Left ventricle myocardium inferior (tissue), 1 donor: ENCODE measurements at places on chromosomes 1 and 21.

DNA sequence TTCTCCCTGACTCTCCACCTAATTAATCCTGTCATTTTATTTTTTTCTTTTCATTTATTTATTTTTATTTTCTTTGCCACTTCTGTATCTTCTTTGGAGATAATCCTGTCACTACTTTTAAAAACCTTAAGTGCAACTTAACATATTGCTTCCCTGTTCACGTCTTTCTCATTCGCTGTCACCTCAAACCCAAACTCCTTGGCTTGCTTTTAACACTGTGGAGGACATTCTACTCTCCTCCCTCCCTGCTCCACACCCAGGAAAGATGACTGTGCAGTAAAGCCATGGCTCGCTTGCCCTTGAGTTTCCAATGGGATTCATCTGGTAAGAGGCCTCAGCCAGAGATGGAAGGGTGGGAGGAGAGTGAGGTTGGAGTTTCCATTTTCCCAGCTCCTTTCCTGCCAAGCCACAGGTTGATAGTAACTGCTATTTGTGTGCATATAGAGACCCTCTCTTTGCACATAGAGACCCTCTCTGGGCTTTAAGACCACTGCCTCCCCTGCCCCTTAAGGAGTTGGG, 6.4 kb upstream of the BRWD1 start:
- peak overlapping the region; percentile 84 for H3K27ac ChIP-seq
- H3K36me3 ChIP-seq: no peaks in the 10 kb centered on the region
- H3K27me3 ChIP-seq: no peaks in the 10 kb centered on the region
- peaks cover 32% of the 10 kb centered on the region for H3K4me1 ChIP-seq
- no peak for DNase-seq

DNA sequence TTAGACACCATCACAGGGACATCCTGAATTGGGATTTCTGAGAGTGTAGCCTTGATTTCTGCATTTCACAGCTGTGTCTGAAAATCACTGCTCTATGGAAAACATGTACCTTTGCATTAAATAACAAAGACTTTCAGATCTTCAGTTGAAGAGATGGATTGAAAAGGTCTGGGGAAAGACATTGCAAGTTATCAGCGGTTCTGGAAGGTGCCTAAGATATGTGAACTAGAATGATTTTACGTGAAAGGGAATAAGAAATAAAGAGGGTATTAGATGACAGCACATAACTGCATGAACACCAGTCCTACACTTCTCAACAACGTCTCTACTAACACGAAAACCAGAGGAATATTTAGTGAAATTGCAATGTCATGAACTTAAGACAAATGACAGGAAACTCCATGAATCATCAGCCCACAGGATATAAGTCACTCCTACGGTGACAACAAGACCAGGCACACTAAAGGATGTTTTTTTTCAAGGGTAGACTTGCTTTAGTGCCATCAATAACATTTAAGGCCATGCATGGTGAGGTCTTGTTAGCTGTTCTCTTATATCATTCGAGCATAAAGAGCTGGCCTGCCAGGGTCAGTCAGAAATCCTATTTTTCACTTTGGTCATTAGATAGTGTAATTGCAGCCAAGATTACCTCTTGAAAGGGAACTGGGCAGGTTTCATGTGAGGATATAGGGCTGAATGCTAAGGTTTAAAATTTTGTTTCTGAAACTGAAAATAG, 283.1 kb downstream of the GRIK1 start:
- H3K27me3 ChIP-seq: no peaks in the 10 kb centered on the region
- no peak overlapping the region for H3K4me3 ChIP-seq
- H3K4me1 ChIP-seq: no peaks in the 10 kb centered on the region
- no peak for DNase-seq
- H3K27ac ChIP-seq: peak overlapping the region; percentile 18

- H3K4me1 ChIP-seq: peaks cover 24% of the 10 kb centered on the region
- peaks cover 12% of the 10 kb centered on the region for H3K36me3 ChIP-seq
- H3K4me3 ChIP-seq: no peak overlapping the region
Measured at GRCh38 chr21:36203603-36203889, 46.9 kb downstream of the DOP1B start.

- DNase-seq: no peak
- no peaks in the 10 kb centered on the region for H3K4me1 ChIP-seq
- no peak overlapping the region for H3K4me3 ChIP-seq
- H3K27me3 ChIP-seq: peaks cover 85% of the 10 kb centered on the region
- no peak overlapping the region for H3K27ac ChIP-seq
Measured at GRCh38 chr1:54011316-54012007, 6.5 kb downstream of the LDLRAD1 start.

GRCh38 chr1:16387201-16388188, 20.5 kb downstream of the SZRD1 start:
- peak overlapping the region; percentile 39 for H3K4me3 ChIP-seq
- DNase-seq: no peak
- peak overlapping the region; percentile 65 for H3K27ac ChIP-seq
- H3K36me3 ChIP-seq: no peaks in the 10 kb centered on the region

- no peak overlapping the region for H3K4me3 ChIP-seq
- peaks cover 57% of the 10 kb centered on the region for H3K4me1 ChIP-seq
- DNase-seq: no peak
- no peak overlapping the region for H3K27ac ChIP-seq
Measured at GRCh38 chr1:62439652-62440371, 3.0 kb downstream of the USP1 start.

DNA sequence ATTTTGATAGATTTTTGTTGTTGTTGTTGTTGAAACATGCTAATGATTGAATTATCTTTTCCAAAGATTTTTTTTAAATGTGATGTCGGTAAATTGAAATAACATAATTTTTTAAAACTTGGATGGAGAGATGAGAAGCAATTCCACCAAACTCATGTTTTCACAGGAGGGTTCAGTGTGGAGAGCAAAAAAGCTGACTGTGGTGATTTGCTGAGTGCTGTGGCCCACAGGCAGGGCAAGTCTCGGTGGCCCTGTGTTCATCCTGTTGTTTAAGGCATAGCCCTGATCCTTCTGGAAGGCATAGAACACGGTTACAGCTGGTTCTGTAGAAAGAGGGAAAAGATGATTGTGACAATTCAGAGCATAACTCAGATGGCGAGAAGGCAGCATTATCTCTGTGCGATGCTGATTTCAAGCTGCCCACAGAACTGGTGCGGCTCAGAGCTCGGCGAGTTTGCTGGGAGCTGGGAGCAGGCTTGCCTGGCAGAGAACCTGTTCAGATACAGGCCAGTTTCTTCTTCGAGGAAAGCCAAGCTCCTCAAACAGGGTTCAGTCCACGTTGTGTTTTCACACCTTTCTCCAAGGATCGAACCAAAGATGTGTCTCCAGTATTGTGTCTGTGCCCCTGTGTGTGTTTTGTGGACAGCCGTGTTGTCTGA, 127.1 kb downstream of the HUNK start:
- no peak overlapping the region for H3K27ac ChIP-seq
- no peaks in the 10 kb centered on the region for H3K4me1 ChIP-seq
- no peak overlapping the region for H3K4me3 ChIP-seq
- no peak for DNase-seq
- H3K27me3 ChIP-seq: no peaks in the 10 kb centered on the region
- no peaks in the 10 kb centered on the region for H3K36me3 ChIP-seq

DNA sequence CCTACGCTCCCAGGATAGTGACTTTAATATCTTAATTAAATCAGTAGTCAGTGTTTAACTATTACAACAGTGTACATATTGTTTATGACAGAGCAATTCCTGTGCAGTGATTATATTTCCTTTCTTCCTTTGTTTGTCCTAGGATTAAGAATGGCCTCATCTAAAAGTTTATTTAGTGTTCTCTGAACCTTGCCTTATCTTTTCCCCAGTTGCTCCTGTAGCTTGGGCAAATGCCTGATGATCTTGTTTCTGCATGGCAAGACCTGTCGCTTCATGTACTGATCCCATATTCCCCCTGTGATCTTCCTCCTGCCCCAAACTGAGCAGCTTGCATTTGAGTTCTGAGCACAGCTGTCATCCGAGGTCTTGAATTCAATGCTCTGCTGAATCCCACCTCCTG, 69.1 kb upstream of the STUM start:
- no peak overlapping the region for H3K4me3 ChIP-seq
- DNase-seq: no peak
- peaks cover 6% of the 10 kb centered on the region for H3K4me1 ChIP-seq
- no peaks in the 10 kb centered on the region for H3K36me3 ChIP-seq

DNA sequence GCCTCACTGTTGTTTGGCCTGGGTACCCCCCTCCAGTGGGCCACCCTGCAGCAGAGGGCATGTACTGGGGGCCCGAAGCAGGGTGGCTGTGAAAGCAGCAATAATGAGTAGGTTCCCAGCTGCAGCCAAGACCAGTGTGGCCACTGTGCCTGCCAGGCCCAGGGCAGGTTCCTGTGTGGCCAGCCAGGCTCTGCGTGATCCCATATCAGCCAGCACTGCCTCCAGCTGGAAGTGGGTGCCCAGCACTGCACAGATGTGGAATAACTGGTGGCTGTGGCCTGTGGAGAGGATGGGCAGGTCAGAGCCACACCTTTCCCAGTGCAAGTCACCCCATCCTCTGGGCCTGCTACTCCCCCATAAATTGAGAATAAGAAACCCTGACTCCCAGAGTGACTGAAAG, 2.1 kb downstream of the BGLAP start:
- no peak for DNase-seq
- peaks cover 32% of the 10 kb centered on the region for H3K4me1 ChIP-seq

GRCh38 chr1:86119214-86119764, 37.3 kb downstream of the COL24A1 start:
- H3K27ac ChIP-seq: no peak overlapping the region
- H3K4me1 ChIP-seq: no peaks in the 10 kb centered on the region
- no peak overlapping the region for H3K4me3 ChIP-seq
- no peaks in the 10 kb centered on the region for H3K36me3 ChIP-seq
- H3K27me3 ChIP-seq: no peaks in the 10 kb centered on the region

GRCh38 chr1:33098371-33098770, 17.4 kb downstream of the AZIN2 start:
- no peaks in the 10 kb centered on the region for H3K36me3 ChIP-seq
- H3K27ac ChIP-seq: no peak overlapping the region
- no peaks in the 10 kb centered on the region for H3K27me3 ChIP-seq
- H3K4me1 ChIP-seq: peaks cover 15% of the 10 kb centered on the region
- DNase-seq: no peak
- H3K4me3 ChIP-seq: no peak overlapping the region

GRCh38 chr1:181345146-181345545, 138.2 kb upstream of the CACNA1E start:
- H3K27ac ChIP-seq: no peak overlapping the region
- no peak overlapping the region for H3K4me3 ChIP-seq
- peaks cover 54% of the 10 kb centered on the region for H3K27me3 ChIP-seq
- H3K4me1 ChIP-seq: no peaks in the 10 kb centered on the region
- no peaks in the 10 kb centered on the region for H3K36me3 ChIP-seq
- DNase-seq: no peak

- no peaks in the 10 kb centered on the region for H3K27me3 ChIP-seq
- no peak overlapping the region for H3K4me3 ChIP-seq
- H3K4me1 ChIP-seq: no peaks in the 10 kb centered on the region
- DNase-seq: no peak
Measured at GRCh38 chr1:84721152-84721551, 30.9 kb upstream of the SSX2IP start.

DNA sequence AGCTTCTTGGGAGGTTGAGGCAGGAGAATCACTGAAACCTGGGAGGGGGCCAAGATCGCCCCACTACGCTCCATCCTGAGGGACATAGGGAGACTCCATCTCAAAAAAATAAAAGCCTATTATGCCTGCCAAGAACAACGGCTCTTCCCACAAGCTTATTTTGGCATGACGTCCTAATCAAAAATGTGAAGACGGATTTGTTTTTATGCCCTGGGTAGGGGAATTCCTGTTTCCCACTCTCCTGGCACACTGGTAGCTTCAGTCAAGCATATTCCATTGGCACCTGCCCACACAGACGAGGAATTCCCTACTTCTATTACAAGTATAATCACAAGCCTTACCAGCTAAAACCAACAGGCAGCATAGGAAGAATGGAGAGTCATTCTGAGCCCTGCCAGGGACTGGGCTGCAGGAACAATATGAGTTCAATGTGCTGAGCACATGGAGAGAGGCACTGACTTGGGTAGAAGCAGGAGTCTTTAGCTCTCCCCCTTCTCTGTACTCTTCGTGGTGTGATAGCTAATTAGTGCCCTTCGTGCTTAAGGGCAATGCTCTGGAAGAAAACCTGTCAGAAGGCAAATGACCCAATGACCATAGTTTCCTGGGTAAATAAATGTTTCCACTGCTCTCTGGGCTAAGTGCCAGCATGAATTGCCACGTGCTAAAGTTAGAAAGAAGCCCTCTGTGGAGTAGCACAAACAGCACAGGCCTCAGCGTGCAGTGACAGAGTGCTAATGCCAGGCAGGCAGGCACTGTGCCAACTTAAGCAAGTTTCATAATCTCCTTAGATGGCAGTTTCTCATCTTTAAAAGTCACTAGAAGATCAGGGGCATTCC, 16.8 kb downstream of the TNFSF4 start:
- peak overlapping the region; percentile 36 for H3K4me3 ChIP-seq
- peaks cover 21% of the 10 kb centered on the region for H3K4me1 ChIP-seq
- no peaks in the 10 kb centered on the region for H3K36me3 ChIP-seq
- H3K27me3 ChIP-seq: no peaks in the 10 kb centered on the region
- H3K27ac ChIP-seq: peak overlapping the region; percentile 89
- DNase-seq: peak; percentile 78

- H3K36me3 ChIP-seq: peaks cover 21% of the 10 kb centered on the region
- peak overlapping the region; percentile 91 for H3K27ac ChIP-seq
- peaks cover 45% of the 10 kb centered on the region for H3K4me1 ChIP-seq
- peak overlapping the region; percentile 56 for H3K4me3 ChIP-seq
- no peaks in the 10 kb centered on the region for H3K27me3 ChIP-seq
Measured at GRCh38 chr1:150162862-150163706, 13.4 kb downstream of the PLEKHO1 start.
